ENCODE measurements at places on chromosomes 2 and 18.

- no peak for DNase-seq
Observed at GRCh38 chr18:80103231-80103630, 5.8 kb upstream of the ADNP2 start.

DNA sequence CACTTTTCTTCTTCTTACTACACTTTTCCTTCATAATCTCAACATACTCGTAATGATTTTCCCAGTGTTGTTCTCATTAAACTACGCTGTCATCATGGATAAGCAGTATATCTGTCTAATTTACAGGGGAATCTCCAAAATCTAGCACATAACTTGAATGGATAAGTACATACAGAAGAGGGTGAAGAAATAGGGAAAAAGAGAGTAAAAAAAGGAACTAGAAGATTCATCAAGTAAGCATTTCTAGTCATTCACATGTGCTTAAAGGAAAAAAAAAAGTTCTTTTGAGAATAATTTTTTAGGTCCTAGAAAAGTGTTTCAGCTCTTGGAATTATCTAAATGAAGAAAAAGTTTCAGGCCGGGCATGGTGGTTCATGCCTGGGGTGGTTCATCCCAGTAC lies 51.6 kb downstream of the SRBD1 start:
- DNase-seq, result no peak

DNA sequence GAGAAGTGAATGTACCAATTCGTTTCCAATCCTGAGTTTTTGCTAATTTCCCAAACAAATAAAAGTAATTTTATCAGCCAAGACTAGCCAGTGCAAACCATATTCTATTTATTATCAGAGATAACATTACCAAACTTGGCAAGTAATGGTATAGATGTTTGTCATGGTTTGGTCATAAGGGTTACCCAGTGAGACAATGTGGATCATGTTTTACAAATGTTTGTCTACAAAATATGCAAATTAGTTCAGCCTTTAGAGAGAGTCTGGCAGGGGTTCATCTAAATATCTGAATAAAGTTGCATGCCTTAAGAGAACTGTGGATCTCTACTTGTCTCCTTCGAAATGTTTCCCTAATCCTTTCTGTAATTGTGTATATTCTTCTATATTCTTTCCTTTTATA lies 152.2 kb downstream of the KCNH7 start:
- no peak for DNase-seq

- DNase-seq, result no peak
Observed at GRCh38 chr18:63972002-63972376, 2.1 kb downstream of the SERPINB8 start.

- no peak for DNase-seq
Observed at GRCh38 chr2:170202437-170202836, 24.5 kb downstream of the MYO3B start.

DNA sequence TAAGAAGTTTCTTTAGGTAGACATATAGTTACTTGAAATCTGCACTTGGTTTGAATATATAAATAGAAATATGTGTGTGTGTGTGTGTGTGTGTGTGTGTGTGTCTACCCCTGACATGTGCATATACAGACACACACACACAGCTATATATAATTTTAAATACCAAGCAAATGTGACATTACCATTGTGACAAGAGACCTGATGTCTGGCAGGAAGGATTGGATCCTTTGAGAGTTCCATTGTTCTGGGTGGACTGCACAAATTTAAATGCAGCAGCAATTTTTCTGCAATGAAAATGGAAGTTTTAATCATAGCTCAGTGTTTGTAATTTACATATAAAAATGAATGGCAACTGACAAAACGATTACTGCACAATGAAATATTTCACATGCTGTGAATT lies 87.8 kb upstream of the CCDC195 start:
- DNase-seq, result no peak

DNA sequence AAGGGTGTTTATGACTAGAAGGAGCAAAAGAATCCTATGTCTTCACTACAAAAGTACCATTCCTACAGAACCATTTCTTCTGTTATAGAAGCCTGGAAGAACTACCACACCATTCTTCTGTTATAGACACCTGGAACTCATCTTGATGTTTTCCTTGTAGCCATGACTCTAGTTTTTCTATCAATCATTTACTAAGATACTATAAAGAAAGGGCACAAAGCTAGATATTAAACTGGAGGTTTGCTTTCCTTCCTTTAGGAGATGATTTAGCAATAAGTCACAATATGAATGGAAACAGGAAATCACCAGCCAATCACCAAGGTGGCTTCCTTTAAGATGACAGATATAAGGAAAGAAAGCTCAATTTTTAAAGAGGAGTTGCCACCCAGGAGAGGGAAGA lies 100.3 kb upstream of the NEUROD1 start:
- DNase-seq, result no peak

DNA sequence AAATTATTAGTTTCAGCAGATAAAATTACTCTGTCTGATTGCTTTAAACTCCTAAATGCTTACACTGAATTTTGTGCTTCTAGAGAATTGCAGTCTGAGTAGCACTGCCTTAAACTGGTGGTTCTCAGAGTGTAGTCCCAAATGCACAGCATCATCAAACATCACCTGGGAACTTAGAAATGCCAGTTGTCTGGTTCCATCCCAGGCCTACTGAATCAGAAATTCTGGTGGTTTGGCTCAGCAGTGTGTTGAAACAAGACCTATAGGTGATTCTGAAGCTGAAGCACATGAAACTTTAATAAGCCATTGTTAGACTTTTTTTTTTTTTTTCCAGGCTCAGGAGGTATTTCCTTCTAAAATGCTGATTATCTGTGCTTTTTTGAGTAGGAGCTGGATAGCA lies 22.0 kb downstream of the EPC2 start:
- no peak for DNase-seq

- DNase-seq, result no peak
Observed at GRCh38 chr2:119371111-119371510, 4.3 kb downstream of the DBI start.

DNA sequence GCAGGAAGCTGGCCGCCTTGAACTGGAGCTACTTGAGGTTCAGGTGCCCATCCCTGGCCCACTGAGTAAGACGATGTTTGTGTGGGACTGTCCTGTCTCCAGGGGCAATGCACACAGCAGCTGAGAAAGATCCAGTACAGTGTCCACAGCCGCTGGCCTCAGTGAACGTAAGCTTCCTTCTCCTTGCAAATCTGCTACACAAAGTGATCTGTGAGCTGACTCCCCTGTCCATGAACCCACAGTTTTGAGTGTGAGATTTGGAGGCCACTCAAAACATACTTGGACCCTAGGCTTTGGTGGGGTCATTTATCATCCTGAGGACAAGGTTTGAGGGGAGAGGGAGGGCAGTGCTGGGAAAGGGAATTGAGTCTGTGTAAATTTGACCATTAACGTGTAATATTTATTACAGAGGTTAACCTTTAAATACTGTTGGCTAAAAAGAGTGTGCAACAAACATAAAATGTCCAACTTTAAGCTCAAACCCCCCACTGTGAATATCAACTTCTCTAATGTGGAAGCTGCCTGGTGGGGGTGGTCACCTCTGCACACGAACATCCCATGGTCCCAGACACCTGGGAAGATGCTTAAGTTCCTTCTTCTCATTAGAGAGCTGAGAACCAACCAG lies 4.9 kb upstream of the CYS1 start:
- no peak for DNase-seq

- no peak for DNase-seq
Observed at GRCh38 chr18:23504720-23505119, 1.4 kb downstream of the RMC1 start.

DNA sequence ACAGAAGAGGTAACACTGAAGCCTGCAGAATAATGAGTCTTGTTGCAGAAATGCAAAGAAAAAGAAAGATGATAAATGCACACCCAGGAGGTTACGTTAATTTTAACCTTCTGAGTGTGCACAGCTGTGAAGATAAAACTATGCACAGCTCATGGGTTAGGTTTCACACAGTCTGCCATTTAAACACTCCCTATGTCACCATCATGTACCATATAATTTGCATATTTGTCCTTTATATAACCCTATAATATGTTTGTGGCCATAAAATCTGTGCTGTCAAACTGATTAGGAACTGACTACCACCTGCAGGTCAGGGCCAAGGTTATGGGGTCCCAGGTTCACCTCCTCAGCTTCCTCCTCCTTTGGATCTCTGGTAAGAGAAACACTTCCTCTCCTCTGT lies 205.5 kb downstream of the RPIA start:
- DNase-seq, result no peak

DNA sequence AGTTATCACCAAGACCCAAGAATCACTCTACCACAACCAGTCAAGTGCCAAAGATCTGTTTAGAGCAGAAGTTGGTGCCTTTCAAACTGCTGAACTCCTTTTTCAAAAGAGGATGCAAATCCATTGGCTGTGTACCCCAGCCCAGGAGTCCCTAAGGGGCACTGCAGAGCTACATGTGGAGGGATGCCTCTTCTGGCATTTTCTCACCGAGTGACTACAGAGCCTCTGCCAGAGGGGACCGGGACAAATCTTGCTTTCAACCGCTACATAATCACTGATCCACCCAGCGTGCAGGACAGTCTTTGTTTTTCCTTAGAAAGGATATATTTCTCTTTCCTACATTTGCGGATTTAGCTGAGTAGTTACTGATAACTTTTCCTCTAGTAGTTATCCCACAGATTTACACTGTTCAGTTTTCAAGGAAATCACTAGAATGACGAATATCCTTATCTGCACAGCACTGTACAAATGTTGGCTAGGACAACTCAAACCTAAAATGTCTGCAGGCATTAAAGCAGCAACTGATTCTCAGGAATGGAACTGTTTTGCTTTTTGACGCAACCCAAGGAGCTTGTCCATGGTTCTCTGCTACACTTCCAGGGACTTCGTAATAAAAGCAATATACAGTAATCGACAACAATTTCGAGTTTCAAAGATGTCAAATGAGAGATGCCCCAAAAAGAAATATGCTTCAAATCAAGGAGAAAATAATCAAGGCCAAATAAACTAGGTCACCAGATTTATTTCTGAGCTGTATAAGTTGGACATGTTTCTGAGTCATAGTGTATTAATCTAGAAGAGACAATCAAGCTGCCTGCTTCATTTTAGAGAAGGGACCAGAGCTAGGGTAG lies 24.1 kb downstream of the EPB41L3 start:
- no peak for DNase-seq

- DNase-seq, result no peak
Observed at GRCh38 chr2:45331410-45331786, 279.7 kb downstream of the SRBD1 start.

DNA sequence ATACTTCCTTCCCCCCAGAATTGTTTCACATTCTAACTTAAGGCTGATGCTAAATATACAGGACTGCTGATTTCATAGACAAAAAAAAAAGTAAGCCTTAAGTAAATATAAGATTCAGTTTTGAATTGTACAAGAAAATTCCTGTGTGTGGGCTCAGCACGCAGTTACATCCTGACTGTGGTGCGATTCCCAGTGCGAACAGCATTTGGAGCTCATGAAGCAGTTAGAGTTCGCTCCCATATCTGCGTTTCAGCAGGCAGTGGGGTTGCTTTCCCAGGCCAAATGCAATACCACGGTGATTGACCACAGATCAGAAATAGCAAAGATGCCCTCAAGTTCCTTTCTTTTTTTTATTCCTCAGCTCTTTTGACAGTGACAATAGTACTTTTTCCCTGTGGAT lies 75.6 kb downstream of the SATB2 start:
- DNase-seq, result no peak

- no peak for DNase-seq
Observed at GRCh38 chr2:207123335-207123744, 42.4 kb downstream of the KLF7 start.

- DNase-seq, result peak; percentile 57
Observed at GRCh38 chr18:44680273-44681075, at the start of gene SETBP1. SETBP1 (plus strand) TSS chr18:44680888; CDS start chr18:44701347, 20,459 bp downstream.

DNA sequence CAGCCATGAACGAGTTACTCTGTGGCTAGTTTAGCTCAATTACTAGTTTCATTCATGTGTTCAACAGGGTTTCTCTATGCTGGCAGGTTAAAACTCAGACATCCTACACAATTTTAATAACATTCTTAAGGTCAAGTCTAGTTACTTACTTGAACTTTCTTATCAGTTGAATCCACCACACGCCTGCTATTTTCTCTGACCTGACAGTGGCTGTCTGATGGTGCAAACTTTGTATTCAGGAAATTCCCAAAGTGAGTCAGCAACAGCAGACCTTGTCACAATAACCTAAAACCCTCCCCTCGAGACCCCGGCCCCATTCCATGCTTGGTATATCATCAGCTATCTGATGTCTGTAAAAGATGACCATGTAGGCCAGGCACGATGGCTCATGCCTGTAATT lies 20.8 kb upstream of the CIDEA start:
- DNase-seq, result no peak

- DNase-seq, result no peak
Observed at GRCh38 chr2:217942731-217943335, 60.0 kb downstream of the TNS1 start.

GRCh38 chr2:40164736-40165508 lies 287.0 kb downstream of the SLC8A1 start:
- DNase-seq, result peak; percentile 33

DNA sequence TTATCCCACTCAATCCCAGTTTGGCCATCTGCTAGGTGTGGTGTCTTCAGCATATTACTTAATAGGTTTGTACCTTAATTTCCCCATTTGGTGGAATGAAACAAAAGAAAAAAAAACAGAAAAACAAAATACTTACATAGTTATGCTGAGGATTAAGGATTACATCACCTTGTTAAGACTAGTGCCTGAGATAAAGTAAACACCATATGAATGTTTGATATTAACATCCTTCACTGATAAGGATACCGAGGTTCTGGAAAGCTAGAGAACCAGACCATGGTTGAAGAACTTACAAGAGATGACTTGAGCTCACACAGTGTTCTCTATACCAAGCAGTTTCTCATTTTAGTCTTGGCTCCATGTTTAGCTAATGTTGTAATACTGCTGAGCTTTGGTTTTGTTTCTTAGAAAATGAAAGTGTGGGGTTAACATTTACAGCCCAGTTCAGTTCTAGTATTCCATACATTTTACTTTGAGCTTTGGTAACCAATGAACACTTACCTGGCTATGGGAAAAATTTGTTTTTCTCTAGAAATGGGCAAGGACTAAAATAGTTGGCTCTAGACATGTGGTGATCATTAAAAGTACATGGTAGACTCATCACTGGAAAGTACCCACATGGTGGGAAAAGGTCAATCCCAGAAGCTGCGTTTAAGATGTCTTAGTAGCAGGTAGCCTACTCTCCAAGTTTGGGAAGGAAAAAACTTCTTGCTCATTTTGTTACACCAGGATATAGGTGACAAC lies 5.8 kb upstream of the GPD2 start:
- DNase-seq, result no peak

GRCh38 chr2:120503793-120504571 lies 158.0 kb downstream of the INHBB start:
- DNase-seq, result no peak

Measured in tibial nerve (tissue), 4 donors.